ENCODE measurements at places on chromosomes 5 and 9.
A peak's percentile ranks its signal among the peaks of the same experiment; 100 is the strongest.

GRCh38 chr5:103439007-103439406 lies 123.6 kb downstream of the NUDT12 start:
- DNase-seq, result no peak

GRCh38 chr9:3962971-3963642 lies 336.8 kb downstream of the GLIS3 start:
- DNase-seq, result peak; percentile 35

GRCh38 chr5:45038366-45038987 lies 229.7 kb downstream of the MRPS30 start:
- no peak for DNase-seq

DNA sequence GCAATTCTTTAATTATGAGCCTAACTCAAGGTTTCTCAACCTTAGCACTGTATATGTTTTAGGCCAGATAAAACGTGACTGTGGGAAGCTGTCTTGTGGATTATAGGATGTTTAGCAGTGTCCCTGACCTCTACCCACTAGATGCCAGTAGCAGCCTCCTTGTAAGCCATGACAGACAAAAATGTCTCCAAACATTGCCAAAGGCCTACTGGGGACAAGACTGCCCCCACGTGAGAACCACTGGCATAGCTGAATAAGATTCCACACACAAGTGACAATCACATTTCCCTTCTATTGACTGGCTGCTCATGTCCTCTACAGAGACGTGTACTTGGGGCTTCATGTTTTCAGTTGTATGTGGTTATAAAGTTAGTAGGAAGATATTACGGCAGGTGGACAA lies 55.4 kb downstream of the GOLM1 start:
- DNase-seq, result no peak

- no peak for DNase-seq
These were observed 110.1 kb downstream of the SIL1 start for GRCh38 chr5:139088024-139088423.

GRCh38 chr5:52043137-52043536 lies 659.9 kb downstream of the ISL1 start:
- no peak for DNase-seq

- DNase-seq, result no peak
These were observed 32.7 kb upstream of the SLCO6A1 start for GRCh38 chr5:102531506-102531905.

DNA sequence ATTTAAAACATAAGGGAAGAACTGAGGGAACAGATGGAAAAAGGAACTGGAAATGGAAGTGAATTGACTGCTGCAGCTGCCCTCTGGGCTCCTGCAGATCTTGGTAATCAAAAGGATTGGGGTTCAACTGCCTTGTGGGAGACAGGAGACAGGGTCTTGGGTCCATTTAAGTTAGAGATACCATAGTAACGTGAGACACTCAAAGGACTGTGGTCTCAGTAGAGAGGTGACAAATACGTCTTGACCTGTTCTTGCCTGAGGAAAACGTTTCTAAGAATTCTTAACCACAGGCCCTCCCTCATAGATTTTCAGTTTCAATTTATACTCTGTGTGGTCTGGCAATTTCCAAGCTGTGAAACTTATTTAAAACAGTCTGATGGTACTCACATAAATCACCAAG lies 100.8 kb upstream of the DHFR start:
- no peak for DNase-seq

DNA sequence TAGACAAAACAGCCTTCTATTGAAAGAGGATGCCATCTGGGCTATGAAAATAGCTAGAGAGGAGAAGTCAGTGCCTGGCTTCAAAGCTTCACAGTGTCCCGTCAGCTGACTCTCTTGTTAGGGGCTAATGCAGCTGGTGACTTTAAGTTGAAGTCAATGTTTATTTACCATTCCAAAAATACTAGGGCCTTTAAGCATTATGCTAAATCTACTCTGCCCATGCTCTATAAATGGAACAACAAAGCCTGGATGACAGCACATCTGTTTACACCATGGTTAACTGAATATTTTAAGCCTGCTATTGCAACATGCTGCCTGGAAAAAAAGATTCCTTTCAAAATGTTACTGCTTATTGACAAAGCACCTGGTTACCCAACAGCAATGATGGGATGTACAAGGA lies 309.1 kb downstream of the NTRK2 start:
- DNase-seq, result no peak

DNA sequence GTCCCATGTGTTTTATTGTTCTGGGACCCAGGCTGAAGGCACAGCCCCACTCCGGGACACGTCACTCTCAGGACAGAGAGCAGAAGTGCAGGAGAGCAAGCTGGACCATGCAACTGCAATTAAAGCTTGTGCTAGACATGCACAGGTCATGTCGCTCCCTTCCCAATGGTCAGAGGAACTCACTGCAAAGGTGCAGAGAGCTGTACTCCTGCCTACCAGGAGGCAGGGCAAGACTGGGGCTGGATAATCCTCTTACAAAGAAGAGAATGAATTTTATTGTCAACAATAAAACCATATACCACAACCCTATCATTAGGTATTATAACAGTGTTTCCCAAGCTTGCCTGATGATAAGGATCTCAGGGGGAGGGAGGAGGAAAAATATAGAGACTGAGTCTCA lies 74.0 kb upstream of the NEK6 start:
- DNase-seq, result no peak

- DNase-seq, result no peak
These were observed 64.0 kb downstream of the DOCK8 start for GRCh38 chr9:278651-279050.

- DNase-seq, result no peak
These were observed 17.4 kb downstream of the LMNB1 start for GRCh38 chr5:126794157-126794828.

GRCh38 chr5:132487841-132488555 lies 2.6 kb downstream of the IRF1 start:
- DNase-seq, result no peak

DNA sequence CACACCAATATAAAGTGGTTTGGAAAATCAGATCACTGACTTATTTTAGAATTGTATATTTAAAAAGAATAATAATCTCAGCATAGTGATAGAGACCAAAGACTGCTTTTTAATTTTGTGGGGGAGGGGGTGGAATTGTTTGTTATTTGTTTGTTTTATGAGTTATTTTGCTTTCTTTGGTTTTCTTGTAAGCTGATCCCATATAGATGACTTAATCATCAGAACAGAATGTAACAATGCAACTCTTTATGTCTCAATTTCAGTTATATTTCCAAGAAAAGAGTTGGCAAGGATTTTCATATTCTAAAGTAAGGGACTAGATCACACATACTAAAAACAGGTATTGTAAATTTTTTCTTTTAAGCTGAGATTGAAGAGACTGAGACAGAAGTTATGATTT lies 984.9 kb downstream of the TLE4 start:
- DNase-seq, result no peak

DNA sequence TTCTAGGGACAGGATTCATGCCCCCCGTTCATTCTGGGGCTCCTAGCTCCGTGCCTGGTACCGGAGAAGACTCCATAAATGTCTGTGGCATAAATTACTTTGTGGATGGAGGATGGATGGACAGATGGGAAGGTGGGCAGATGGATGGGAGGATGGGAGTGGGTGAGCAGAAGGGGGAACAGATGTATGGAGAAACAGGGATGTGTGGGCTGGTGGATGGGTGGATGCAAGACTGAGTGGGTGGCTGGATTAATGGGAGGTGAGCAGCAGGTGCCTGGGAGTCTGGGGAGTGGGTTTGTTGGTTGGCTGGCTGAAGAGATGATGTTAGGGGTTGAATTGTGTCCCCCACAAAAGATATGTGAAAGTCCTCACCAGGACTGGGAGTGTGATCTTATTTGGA lies 43.5 kb downstream of the SARDH start:
- DNase-seq, result no peak

GRCh38 chr9:93577078-93577974 lies 942 bp downstream of the PHF2 start:
- DNase-seq, result peak; percentile 66

GRCh38 chr9:127980060-127980705 lies 606 bp downstream of the EEIG1 start:
- no peak for DNase-seq

GRCh38 chr5:171420431-171421241 lies 1.2 kb downstream of the FGF18 start:
- DNase-seq, result peak; percentile 93

- DNase-seq, result no peak
These were observed 96.9 kb upstream of the RASA1 start for GRCh38 chr5:87170799-87171198.

DNA sequence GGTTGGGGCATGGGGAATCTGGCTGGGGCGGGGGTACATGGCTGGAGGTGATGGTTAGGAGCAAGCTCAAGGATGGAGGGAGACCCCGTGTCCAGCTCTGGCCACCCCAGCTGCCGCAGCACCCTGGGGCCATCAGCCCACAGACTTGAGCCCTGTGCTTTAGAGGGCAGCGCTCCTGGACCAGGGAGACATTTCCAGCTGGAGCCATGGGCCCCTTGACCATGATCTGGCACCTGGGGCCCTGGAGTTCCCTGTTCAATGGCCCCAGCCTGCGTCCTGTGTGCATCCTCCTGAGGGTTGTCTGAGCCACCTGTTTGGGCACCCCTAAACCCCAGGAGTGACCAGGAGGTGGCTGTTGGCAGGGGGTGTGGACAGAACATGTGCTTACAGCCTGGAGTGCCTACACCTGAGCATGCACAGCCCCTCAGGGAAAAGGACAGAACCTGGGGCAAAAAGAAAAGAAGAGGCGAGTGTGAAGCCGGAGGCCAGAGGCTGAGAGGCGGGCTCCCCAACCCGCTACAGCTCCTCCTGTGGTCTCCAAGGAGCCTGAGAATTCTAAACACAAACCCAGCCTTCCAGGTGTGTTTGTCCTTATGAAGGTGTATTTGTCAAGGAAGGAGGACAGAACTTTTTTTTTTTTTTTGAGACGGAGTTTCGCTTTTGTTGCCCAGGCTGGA lies 126.7 kb downstream of the C9orf50 start:
- DNase-seq, result no peak

DNA sequence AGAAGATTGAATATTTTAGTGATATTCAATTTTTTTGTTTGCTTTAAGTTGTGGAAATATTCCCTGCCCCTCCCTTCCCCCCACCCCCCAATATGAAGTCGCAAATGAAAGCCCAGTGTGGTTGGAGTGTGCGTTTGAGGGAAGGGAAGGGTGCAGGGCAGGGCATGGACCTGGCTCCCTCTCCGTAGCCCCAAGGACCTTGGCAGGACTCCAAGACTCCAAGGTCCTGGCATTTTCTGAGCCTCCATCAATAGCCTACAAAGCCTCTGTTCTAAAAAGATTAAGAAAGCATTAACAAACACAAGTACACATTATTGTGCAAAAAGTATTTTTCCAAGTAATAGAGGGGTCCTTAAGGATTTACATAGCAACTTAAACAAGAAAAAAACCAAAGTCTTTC lies 38.8 kb upstream of the PTPN3 start:
- no peak for DNase-seq

- no peak for DNase-seq
These were observed 601.1 kb downstream of the TLR4 start for GRCh38 chr9:118305331-118305730.

DNA sequence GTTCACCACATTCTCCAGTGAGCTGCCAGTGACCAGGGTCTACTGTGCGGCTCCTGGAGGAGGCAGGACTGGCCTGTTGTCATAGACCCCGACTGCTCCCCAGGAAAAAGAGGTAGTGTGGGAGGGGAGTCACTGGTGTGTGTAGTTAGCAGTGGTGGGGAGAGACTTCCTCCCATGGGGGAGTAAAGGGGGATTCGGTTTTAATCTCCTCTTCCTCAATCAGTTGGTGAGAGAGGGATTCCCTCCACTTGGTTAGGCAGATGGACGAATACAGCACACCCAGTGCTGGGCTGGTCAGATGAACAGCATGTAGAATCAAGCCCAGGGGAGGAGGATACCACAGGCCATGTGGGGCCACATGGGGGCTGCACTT lies 207.6 kb upstream of the S1PR3 start:
- DNase-seq, result no peak

GRCh38 chr9:69157751-69158466 lies 16.2 kb upstream of the TJP2 start:
- DNase-seq, result no peak

DNA sequence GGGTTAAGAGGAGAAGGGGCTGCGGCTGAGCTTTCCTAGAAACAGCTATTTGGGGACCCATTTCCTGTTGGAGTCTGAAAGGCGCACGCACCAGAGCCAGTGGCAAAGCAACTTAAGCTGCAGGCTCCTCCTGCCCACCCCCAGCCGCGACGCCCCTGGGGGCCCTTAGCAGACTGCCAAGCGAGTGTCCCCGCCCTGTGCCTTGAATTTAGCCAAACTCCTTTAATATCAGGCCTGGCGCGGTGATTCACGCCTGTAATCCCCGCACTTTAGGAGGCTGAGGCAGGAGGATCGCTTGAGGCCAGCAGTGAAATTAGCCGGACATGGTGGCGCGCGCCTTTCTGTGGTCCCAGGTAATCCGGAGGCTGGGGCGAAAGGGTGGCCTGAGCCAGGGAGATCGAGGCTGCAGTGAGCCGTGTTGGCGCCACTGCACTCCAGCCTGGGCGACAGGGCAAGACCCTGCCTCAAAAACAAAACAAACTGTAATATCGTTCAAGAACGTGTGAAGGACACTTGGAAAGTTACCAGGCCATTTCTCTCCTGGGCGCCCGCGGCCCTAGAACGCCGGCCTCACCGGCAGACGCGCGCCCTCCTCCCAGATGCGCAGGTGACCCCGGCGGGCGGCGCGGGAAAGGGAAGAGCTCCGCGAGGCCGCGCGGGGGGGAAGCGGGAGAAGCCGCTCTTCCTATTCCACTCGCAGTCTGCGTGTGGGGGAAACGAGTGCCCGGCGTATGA lies 1.0 kb upstream of the F2R start:
- DNase-seq, result peak; percentile 55

GRCh38 chr5:173581408-173582215 lies 34.8 kb downstream of the BOD1 start:
- DNase-seq, result peak; percentile 55

- peak; percentile 60 for DNase-seq
These were observed 2.0 kb upstream of the EBF1 start for GRCh38 chr5:159101685-159102084.

- DNase-seq, result no peak
These were observed 370.9 kb upstream of the PRR16 start for GRCh38 chr5:120093178-120093577.

- no peak for DNase-seq
These were observed 432.1 kb upstream of the RGMB start for GRCh38 chr5:98341038-98342032.

- DNase-seq, result no peak
These were observed 8.9 kb downstream of the ZFAND5 start for GRCh38 chr9:72356041-72356582.

GRCh38 chr9:116958881-116959280 lies 271.8 kb downstream of the TRIM32 start:
- no peak for DNase-seq

GRCh38 chr9:98570663-98571440 lies 137.9 kb downstream of the GABBR2 start:
- DNase-seq, result no peak

DNA sequence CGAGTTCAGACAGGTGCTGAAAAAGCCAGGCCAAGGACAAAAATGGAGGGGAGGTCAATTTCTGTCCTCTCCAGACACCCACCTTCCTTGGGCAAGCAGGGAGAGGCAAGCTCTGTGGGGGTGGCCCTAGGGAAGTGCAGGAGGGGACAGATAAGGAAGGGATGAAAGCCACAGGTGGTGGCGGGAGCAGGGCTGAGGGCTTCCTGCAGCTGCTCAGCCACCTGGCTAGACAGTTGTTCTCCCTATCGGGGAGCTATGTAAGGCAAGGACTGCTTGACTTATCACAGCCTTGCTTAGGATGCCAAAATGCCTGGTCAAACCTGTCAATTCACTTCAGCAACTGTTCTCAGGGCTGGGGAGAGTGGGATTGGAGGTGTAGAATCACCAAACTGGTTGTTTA lies 266.1 kb downstream of the ZSWIM6 start:
- no peak for DNase-seq

- DNase-seq, result no peak
These were observed 127.6 kb upstream of the SLC1A3 start for GRCh38 chr5:36478646-36479317.

GRCh38 chr5:144549580-144549979 lies 378.9 kb downstream of the KCTD16 start:
- peak; percentile 53 for DNase-seq

All from right hindlimb (tissue), 1 donor.